ENCODE measurements at places on chromosomes 1 and 21.
A peak's percentile ranks its signal among the peaks of the same experiment; 100 is the strongest.

DNA sequence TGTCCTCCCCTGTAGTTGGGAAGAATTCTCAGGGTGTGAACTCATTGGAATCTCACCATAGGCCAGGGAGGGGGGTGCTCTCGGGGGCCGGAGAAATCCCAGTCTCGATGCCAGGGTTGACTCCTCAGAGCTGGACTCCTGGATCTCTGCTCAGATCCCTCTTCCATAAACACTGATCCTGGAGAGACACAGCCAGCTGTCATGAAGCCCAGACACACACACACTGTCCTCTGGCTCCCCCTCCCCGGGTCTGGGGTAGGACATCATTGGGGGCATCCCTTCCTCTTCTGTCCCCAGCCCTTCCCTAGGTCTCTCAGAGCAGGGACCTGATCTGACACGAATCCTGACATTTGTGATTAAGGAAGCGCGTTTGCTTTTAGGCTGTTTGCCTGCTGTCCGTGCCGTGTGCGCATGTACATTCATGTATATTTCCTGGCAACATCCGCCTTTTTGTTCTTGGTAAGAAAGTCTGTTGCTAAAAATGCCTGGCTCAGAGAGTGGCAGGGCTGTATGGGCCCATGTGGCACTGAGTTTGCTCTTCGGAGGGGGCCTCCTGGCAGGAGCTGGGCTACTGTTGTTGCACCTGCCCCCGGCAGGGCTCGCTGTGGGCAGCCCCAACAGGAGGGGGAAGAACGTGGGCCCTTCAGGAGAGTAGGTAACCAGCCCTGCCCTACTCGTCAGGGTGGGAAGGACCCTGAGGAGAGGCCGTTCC, 45.4 kb upstream of the SELENON start:
- DNase-seq: peak; percentile 26

DNA sequence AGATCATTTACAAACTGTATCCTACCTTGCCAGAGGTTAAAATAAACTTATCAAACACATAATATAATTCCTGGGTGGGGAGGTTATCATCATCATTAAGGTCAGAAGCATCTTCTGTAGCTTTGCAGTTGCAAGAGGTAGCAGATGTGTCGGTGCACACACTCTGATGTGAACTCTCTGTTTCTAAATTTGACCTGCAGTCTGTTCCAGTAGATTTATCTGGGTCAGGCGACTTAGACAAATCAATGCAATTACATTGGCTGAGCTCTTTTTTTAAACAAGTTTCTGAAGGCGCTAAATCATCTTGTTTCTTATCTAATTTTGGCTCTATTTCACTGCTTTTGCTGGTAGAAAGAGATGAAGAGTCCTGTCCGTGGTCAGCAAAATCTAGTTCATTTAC, 70.4 kb downstream of the PRPF38A start:
- no peak for DNase-seq

- no peak for DNase-seq
Measured at GRCh38 chr1:180190091-180190490, 35.4 kb downstream of the QSOX1 start.

- DNase-seq: no peak
Measured at GRCh38 chr1:172145231-172145651, 275.2 kb upstream of the C1orf105 start.

DNA sequence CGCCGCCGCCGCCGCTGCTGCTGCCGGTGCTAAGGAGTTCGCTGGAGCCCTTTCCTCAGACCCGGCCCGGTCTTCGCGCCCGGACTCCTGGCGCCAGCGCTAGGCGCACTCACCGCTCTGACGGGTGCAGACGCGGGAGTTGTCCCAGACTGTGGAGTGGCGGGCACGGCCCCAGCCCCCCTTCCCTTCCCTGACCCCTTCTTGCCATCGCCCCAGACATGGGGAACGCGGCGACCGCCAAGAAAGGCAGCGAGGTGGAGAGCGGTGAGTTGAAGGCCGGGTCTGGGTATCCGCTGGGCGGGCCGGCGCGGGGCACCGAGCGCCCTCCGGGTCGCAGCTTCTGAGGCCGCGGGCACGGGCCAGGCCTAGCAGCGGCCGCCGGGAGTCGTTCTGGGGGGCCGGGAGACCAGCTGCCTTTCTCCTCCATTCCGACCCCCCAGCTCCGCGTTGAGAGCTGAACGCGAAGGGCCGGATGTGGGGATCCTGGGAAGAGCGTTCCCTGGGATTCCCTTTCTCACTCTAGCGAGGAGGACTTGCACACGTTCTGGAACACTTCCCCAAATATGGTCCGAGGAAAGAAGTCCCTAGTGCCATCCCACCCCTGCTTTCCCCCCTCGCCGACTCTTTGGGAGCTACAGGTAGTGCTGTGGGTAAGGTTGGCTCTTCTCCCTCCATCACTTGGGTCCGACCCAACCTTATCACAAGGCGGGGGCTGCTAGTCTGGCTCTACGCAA, 65.8 kb upstream of the PRKACB start:
- DNase-seq: peak; percentile 32

DNA sequence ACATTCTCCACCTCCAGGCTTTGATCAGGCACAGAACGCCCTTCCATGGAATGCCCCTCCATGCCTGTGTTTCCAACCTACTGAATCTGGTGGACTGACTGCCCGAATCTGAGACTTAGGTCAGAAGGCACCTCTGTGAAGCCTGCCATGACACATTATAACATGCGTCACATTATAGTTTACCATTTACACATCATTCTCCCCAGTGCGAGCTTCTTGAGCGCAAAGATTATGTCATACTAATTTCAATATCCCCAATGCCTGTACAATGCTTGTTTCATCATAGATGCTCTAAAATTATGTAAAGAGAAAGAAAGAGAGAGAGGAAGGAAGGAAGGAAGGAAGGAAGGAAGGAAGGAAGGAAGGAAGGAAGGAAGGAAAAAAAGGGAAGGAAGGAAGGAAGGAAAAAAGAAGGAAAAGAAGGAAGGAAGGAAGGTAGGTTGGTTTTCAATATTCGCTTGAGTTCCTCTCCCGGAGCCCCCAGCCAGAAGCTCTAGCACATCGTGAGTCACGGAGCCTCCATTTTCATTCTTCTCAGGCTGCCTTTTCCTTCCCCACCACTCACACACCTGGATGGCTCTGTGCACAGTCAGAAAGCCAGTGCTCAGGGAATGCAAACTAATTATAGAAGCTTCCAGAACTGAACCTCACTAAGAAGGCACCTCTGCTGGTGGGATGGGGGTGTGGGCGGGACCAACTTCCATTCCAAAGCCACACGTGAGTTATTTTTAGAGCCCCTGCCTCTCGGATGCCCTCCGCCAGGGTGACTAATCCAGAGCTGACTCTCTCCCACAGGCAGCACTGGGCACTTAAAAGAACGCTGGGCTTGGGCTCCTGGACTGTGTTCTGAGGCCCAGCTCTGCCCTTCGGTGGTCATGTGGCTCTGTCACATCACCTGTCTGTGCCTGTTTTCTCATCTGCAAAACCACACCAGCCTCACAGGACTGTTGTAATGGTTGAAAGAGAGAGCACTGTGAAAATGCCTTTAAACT, 27.4 kb downstream of the LAMB3 start:
- DNase-seq: no peak

- DNase-seq: peak; percentile 48
Measured at GRCh38 chr1:231039161-231040018, 664 bp downstream of the FAM89A start.

GRCh38 chr1:79822053-79822452, 815.5 kb upstream of the ADGRL4 start:
- no peak for DNase-seq

- DNase-seq: no peak
Measured at GRCh38 chr1:53688381-53689102, 50.4 kb downstream of the GLIS1 start.

GRCh38 chr1:206029484-206029883, 5.8 kb upstream of the CTSE start:
- DNase-seq: no peak

GRCh38 chr1:222048094-222048595, 306.3 kb upstream of the DUSP10 start:
- DNase-seq: no peak

DNA sequence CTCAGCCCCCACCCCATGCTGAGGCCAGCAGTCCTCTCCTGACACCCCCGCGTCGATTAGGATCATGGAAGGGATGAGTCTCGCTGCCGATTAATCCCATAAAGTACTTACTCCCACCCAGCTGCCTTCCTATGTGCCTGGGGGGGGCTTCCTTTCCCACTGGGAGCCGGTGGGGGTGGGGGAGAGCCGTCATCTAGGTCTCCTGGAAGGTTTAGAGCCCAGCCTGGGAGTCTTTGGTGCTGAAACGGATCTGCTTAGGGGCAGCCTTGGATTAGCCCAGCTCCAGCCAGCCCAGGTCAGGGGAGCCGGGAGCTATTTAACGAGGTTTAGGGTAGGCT, 9.8 kb downstream of the SAMD11 start:
- no peak for DNase-seq

DNA sequence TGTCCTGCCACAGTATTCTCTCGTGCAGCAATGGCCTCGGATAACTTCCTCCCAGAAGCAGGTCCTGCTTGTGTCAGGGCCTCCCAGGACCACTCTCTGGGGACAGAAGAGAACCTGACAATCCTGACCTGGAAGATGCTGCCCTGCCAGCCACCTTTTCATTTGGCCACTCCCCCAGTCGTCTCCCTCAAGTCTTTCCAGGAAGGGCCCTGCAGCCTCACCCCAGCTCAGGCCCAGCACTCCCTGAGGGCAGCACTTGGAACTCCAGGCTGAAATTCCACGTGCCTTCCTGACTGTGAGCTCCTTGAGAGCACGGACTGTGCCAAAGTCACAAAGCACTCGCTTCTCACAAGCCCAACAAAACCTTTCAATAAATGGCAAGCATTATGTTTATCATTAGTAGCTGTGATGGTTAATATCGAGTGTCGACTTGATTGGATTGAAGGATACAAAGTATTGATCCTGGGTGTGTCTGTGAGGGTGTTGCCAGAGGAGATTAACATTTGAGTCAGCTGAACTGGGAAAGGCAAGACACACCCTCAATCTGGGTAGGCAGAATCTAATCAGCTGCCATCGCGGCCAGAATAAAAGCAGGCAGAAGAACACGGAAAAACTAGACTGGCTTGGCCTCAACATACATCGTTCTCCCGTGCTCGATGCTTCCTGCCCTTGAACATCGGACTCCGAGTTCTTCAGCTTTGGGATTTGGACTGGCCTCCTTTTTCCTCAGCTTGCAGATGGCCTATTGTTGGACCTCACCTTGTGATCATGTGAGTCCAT, 2.3 kb upstream of the CLEC20A start:
- no peak for DNase-seq

DNA sequence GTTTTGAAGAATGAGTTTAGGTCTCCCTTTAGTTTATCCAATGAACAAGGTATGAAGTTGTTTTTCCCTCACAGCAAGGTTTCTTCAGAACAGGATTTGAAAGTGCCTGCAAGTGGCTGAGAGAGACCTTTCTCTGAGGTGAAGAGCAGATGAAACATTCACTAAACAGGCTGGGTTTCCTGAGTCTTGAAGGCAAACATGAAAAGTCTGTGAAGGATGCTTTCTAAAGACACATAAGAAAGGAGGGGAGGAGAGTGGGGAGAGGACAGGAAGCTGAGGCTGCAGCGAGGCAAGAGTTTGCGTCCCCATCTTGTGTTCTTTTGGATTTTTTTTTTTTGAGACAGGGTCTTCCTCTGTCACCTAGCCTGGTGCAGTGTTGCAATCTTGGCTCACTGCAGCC, 95.7 kb upstream of the SIM2 start:
- DNase-seq: no peak

DNA sequence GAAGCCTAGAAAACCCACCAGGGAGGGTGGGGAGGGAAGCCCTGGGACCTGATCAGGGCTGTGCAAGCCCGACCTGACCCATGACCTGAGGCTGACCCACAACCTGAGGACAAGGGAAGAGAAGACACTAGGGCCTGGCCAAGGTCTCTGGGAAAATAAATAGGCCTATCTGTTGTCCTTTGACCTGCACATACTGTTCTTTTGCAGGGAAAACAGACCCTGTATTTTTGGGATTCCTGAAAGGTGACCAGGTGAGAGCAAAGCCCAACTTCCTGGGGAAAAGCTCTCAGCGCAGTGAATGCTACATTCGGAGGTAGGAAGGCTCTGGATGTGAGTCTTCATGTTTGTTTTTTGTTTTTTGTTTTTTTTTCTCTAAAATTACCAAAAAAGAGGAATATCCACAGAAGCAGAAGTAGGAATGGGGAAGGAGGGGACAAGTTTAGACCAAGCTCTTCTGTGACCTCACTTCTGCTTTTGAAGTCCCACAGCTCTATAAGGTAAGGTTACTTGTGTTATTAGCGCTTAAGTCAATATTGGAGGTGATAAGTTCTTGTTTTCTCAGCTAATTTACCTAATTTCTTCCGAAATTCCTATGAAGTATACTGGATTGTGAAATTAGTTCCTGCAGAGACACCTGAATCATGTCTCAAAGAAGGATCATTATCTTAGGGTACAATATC, 26.2 kb upstream of the LYST start:
- no peak for DNase-seq

DNA sequence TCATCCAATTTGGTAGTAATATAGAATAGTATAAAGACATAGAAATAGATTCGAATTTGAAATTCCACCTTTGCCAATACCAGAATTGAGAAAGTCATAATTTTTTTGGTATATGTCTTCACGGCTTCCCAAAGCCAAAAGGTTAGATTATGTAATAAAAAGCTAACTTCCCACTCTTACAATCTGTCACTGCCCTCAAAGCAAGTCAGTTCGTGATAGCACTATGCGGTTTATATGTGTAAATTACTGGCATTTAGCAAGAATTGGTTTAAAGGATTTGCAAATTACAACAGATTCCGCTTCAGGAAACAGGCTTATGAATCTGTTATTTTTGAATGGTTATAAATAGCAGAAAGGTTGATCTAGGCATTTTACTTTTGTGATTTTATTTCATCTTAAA, 679.4 kb upstream of the ADGRL2 start:
- no peak for DNase-seq

DNA sequence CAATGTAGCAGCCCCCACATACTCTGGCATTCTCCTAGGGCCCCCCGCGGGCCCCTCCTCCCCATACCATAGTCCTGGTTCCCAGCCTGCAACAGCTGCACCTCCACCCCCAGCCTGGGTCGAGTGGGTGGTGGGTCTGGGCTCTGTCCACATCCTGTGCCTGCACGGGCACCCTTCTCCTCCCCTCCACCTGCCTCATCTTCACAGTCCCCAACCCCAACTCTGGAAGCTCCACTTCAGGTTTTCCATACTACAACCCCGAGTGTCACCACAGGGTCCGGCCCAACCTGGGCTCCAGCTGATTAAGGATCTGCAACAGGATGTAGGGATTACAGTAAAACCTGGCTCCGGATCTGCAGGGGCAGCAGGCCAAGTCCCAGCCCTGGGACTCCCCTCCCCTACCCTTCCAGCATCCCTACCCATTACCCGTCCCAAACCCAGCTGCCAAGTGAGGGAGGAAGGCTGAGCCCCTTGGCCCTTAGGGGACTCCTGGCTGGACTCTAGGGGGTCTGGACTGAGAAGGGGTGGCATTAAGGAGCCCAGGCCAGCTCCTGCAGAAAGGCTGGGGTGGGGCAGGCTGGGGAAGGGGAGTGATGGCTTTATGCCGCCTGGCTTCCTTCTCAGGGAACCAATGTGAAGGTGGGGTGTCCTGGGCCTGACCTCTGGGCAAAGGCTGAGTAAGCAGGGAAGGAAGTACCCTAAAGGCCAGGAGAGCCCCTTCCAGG, 116.8 kb downstream of the CASZ1 start:
- DNase-seq: no peak

DNA sequence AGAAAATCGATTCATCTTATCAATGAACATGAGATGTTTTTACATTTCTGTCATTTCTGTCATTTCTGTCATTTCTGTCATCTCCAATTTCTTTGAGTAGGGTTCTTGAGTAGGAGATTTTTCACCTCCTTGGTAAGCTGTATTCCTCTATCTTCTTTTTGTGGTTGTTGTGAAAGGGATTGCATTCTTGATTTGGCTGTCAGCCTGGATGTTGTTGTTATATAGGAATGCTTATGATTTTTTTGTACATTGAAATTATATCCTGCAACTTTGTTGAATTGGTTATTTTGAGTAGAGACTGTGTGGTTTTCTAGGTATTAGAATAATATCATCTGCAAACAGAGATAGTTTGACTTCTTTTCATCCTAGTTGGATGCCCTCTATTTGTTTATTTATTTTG, 1233.7 kb downstream of the PLA2G4A start:
- no peak for DNase-seq

Measured in stimulated activated naive CD8-positive, alpha-beta T cell treated with anti-CD3 and anti-CD28 coated beads, Interleukin-15, Interleukin-2, amounts not matched to agents 100 U/mL and 50 U/mL, for 24 hours (primary cell).